ENCODE measurements at places on chromosomes 3 and 15. TPM values are rescaled to one million over a fixed set of nuclear protein-coding genes. Genes with fewer than 3 reads are reported as not detected.

- DNase-seq, result no peak
These were observed 587.9 kb downstream of the PDCD6IP start for GRCh38 chr3:34386309-34386708.

The CPN2 gene
- total RNA-seq, result 0.10 TPM

The FANCD2OS gene
- not detected for total RNA-seq

- no peak for DNase-seq
These were observed 62.2 kb upstream of the MCF2L2 start for GRCh38 chr3:183490653-183491052.

The CHRNA7 gene
- not detected for total RNA-seq

The FETUB gene
- total RNA-seq, result not detected

The IL17RB gene
- not detected for total RNA-seq

- DNase-seq, result no peak
These were observed 22.0 kb upstream of the PLA2G4E start for GRCh38 chr15:42042602-42043400.

DNA sequence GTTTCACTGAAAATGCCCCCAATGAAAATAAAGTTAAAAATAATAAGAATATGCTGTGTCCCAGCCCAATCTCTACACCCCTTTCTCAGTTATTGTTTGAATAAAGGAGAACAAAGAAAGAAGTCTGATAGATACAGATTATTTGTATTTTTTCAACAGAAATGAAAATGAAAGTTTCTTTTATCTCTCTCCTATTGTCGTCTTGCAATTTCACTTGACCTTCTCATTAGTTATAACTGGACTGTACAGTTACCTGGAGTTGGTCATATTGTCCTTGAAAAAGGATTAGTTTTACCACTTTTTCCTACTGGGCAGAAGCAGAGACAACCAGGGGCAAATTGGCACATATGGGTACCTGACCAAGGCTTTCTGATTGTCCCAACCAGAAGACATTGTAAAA lies 440.0 kb downstream of the PDCD6IP start:
- no peak for DNase-seq

DNA sequence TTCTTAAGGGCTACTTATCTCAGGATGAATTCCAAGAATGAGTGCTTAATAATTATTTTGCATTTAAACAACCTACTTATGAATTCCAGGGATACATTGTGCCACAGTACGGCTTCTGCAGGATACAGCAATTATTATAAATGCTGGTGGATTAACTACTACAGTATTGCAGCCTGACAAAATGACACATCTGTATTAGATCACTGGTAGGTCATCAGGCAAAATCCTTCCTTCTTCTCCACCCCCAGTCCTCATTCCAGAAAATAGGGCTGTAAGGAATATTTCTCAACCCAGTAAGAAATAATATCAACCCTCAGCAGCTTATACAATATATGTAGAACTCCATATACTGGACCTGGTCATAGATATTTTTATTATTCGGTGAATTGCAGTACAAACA lies 79.3 kb upstream of the RORA start:
- DNase-seq, result no peak

The GOLGA6A gene
- total RNA-seq, result not detected

The CDHR4 gene
- total RNA-seq, result not detected

DNA sequence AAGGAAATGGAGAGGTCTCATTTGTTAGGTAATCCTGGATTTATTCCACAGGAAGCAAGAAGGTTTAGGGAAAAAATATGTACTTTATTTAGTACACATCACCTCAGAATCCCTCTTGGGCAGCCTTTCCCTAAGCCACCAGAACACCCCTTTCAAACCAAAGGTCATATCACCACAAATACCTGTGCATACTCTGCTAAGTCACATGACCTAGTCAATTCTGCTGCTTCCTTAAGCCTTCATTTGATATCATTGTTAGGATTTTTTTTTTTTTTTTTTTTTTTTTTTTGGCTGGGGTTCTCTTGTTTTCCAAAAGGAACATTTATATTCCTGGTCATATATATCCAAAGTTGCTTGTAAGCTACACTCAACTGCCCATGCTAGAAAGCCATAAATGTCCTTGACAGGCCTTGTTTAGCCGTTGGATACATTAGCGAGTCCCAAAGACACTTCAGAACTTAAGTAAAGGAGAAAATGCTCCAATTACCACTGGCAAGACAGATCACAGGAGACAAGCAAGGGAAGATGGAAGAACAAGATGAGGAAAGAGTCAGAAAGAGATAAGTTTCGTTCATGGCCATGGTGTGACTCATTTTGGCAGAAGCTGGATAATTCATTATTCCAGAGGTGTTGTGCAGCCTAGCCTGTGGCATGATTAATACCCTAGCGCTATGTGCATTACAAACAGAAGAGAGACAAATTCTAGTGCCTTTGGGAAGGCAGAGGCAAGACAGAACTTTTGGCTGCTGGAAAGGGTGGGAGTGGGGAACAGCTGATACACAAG lies 155.6 kb upstream of the SLC2A2 start:
- DNase-seq, result peak; percentile 59

GRCh38 chr3:152524198-152525140 lies 255.7 kb downstream of the MBNL1 start:
- DNase-seq, result peak; percentile 55

GRCh38 chr3:23161308-23161707 lies 41.8 kb upstream of the UBE2E2 start:
- peak; percentile 42 for DNase-seq

GRCh38 chr15:35444557-35445204 lies 101.3 kb downstream of the DPH6 start:
- DNase-seq, result peak; percentile 58

DNA sequence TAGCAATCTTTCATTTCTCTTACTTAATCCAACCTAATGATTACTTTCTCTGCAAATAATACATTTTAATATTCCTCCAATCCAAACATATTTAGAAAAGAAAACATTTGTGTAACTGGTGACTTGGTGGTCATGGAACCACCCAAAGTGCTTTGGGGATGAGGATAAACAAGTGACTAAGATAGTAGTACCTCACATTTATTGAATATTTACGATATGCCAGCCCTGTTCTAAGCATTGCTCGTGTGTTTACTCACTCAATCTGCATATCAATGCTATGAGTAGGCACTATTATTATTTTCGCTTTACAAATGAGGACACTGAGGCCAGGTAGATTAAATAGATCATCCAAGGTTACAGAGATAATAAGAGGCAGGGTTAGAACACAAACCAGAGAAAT lies 189.5 kb downstream of the SHOX2 start:
- DNase-seq, result no peak

DNA sequence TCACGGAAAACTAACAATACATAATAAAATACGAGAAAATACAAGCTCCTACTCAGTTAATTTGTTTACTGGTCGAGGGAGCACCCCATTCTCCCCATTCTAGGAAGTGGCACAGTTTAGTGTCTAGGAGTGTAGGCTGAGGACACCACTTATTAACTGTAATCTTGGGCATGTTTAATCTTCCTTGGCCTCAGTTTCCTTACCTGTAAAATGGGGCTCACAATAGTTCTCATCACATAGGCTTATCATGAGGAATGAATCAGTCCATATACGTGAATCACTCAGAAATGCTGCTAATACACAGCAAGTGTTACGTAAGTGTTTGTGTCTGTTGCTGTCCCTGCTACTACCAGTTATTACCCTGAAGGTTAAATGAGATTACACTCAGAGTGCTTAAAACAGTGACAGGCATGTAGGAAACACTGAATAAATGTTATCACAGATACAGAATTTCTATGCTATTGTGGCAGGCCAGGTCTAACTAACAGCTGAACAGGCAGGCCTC lies 210.2 kb downstream of the OSBPL10 start:
- DNase-seq, result no peak

DNA sequence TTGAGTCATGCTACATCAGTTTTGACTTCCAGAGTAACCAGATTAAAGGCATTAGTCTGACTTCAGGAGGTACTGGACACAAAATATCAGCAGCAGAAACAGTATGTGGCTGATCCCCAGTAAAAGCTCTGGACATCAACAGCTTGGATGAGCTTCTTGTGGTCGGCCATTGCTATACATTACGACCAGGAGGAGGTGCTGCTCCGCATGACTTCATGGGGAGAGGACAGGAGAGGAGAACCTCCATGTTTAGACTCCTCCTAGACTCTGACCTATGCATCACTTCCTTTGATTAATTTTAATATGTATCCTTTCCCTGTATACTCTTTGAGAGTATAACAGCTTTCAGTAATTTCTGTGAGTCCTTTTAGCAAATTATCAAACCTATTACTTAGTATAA lies 285.6 kb upstream of the ARHGEF26 start:
- DNase-seq, result no peak

DNA sequence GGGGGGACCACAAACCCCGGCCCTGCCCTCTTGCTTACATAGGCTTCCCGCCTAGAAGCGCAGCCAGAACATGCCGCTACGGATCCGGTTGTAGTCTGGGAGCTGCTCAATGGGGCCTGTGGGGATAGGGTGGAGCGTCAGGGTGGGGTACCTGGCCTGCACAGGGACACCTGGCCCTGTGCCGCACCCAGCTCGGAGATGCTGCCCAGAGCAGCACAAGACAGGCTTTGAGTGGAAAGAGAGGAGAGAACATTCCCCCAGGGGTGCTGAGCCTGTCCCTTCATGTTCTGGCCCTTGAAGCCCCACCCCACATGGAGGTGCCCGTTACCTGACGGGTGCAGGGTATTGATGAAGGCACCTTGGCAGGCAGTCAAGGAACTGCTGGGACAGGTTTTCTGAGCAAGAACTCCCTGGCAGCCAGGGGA lies 4.0 kb upstream of the COL7A1 start:
- no peak for DNase-seq

DNA sequence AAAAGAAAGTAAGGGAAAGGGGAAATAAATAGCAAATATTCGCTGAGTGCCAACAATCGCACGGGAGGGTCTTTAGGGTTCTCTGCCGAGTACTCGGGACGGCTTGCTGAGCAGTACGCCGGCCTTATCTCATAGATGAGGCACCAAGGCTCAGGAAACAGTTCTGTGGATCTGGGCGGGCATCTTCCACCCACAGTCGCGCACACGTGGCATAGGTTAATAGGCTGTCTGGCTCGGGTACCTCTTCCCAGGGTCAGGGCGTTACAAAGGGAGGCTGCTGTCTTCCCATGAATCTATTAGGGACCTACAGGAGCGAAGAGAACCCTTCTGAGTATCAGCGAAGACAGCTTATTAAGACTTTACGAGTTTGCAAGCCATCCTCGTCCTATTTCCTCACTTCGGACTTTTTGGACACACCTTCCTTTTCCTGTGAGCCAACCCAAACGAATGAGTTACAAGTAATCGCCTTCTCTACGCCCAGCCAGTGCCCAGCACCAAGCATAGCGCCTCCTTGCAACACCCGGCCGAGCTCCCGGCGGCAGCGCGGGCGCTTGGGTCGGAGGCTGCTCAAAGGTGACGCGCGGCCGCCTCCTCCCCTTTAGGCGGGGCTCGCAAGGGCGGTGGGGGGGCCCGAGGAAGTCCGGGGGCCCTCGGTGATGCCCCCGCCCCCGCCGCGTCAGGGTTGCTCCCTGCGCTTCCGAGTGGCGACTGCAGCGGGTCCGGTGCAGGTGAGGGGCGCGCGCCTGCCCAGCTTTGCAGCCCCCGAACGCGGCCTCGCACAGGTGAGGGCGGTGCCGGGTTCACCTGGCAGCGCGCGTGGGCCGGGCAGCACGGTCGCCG lies at the start of gene MCTP2:
MCTP2 (plus strand) TSS at position 679 of the 840 bp plus-strand sequence. CDS start 66,705 bp downstream, outside the sequence.
- DNase-seq, result peak; percentile 91

- no peak for DNase-seq
These were observed 11.1 kb downstream of the SEMA6D start for GRCh38 chr15:47728426-47728825.

DNA sequence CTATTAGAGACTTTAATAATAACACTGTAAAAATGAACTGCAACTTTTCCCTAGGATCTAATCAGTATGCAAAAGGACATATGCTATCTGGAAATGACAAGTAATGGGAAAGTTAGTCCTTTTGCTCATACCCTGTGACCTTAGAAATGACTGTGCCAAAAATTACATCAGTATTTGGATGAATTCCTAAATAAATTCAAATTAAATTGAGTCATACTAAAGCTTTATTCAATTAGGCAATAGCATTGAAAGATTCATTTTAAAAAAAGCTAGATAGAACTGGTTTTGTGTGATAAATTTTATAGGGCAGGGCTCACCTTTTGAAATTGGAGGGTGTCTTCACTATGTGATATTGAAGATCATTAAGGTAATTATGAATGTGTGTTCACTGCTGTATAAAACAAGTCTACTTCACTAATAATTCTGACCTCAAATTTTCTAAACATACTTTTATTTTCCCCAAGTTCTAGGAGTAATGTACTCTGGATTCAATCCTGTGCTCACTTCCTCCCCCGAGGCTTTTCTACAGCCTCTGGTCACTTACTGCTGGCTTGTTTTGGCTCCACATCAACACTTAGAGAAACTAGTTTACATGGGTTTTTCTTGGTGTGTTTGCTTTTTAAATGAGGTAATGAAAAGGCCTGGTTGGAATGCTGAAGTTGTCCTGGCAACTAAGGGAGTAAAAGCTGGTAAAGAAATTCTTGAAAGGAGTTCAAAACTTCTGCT lies 44.4 kb upstream of the SPTSSB start:
- peak; percentile 28 for DNase-seq

The RPS17 gene
- 5,603 TPM for total RNA-seq

DNA sequence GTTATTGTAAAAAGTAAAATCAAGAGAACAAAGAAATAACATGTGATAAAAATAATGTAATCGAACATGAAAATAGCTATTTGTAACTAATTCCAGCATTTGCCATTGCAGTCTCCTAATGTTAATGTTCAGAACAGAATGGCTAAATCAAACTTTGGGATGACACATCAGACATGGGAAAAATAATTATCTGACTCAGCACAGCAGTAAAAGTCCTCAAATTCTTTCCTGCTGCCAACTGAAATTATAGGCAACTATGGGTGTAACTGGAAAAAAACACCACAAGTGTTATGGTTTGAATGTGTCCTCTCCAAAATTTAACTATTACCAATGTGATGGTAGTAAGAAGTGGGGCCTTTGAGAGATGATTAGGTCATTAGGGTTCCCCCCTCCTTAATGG lies 446.7 kb downstream of the C3orf38 start:
- no peak for DNase-seq

DNA sequence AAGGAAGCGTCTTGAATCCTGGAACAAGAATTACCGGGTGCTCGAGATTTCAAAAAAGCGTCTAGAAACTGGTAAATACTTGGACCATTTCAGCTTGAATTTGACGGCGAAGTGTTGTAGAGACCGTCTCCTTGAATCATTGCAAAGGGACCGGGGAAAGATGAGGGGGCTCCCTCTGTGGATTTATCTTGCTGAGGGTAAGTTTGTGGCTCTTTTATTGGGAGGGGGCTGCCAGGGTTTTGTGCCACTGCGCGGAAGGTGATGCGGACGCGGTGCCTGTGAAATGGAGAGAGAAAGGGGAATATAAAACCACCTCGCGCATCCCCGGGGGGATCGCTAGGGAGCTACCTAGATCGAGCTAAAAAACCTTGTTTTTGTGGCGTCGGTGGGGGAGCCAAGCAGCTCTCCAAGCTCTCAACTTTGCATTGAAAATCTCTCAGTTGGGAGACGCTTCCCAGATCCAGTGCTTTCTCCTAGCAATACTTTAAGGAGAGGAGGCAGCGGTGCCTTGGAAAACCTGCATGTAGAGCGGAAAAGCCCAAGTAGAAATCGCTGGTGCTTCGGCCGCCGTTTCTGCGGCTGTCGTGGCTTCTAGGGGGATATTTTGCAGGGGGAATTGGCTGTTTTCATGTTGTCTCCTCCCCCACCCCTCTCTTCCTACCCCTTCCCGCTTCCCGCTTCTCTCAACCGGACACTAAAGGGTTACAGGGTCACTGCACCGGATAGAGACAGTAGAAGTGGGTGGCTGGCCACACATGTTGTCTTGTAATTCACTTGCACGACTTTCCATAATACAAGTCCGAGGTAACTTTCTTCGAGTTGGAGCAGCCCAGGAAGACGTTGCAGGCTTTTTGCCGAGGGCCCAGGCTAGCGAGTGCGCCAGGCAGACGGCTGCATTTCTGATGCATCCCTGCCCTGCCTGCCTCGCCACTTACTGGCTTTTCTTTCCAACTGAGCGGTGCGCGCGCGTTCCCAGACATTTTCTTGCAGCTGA lies 187.6 kb downstream of the NLGN1 start:
- DNase-seq, result no peak

The DAPK2 gene
- 0.49 TPM for total RNA-seq
